ENCODE measurements at places on chromosomes 16 and 17.

- DNase-seq: no peak
Measured at GRCh38 chr17:47636273-47637030, 13.3 kb upstream of the KPNB1 start.

DNA sequence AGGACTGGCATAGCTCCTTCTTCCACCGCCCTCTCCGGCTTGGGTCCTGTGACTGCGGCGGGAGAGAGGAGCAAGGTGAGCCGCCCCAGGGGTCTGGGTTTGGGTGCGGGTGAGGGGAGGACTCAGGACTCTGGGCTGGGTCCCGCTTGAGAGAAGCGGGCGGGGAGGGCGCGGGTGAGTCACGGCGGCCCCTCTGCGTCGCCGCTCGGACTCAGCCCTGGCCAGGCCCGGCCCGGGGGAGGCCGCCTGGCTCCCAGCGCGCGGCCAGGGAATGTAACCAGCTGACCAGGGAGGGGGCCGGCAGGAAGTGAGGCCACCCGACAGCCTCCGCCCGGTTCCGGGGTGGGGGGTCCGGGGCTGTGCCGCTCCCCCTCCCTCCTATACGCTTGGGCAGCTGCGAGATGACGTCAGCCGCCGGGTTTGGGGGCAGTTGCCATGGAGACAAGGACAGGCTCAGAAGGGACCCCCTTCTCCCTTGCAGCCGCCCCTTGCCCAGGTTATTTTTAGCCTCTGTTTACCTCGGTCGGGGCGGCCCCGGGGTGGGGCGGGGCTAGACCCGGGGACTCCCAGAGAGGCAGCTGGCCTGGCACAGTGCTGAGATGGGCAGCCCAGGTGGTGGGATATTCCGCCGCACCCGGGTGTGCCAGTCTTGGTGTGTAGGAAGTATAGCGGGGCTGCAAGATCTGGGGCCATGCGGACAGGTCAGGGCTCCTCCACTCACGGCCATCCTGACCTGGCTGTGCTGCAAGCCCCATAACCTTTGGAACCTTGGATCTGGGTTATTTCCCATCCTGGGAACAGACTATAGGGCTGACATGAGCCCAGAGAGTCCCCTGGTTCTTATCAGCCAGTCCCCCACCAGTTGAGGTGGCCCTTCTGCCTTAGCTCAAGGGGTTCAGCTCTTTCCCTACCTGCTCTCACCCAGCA lies 1.6 kb downstream of the RIPOR1 start:
- DNase-seq: no peak

DNA sequence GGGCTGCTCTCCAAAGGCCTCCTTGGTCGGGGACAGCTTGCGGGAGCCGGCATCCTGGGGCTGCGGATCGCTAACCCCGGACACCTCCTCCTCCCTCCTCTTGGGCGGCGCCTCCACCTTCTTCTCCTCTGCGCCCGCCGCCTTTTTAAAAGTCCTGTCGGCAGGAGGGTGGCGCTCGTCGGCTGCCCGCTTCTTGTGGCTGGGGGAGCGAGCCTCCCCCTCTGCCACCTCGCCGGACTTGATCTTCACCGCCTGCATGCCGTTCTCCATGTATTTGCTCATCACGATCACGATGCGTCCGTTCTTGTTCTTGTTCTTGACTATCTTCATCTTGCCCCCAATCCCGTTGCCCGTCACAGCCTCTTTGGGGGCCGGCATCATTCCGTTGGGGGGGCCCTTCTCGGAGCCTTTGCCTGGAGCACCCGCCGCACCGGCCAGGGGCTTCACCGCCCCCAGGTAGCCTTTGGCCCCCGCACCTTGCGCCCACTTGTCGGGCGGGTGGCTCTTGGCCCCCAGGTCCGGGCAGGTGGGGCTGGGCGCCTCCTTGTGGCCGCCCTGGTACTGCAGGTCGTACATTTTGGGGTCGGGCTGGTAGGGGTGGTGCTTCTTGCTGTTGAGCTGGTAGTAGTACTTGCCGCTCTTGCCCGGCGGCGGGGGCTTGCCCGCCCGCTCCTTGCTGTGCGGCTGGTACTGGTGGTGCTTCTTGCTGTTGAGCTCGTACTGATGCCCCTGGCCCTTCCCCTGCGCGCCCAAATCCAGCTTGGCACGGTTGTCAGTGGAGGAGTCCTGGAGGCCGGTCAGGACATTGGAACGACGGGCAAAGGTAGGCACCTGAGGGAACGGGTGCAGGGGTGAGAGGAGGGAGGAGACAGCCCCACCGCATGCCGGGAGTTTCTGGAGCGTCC lies 4.4 kb downstream of the CBX4 start:
- no peak for DNase-seq

DNA sequence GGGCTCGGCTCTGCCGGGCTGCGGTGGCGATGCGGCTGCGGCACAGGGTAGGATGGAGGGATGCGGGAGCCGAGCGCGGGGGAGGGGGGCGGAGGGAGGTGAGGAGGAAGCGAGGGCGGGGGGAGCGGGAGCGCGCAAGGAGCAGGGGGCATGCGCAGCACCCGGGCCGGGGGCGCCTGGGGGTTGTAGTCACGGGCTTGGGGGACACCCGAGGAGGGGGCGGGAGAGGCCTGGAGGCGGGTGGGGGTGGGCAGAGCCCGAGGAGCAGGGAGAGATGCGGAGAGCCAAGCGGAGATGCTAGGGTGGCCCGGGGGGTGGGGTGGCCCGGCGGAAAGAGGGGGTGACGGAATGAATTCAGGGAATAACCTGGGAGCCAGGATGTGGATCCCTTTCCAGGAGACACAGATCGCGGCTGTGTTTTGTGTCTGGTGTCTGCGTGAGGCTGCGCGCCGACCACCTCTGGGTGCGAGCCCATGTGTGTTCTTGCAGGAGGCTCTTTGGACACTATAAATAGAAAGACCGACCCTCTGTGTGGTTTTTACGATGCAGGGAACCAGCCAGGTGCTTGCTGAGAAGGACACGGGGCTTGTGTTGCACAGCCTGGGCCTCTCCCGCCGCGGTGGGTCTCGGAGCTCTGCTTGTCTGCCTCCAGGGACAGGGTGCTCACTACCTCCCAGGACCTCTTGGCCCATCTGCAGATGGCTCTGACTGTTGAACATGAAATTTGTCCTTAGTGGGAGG lies at the start of gene STX1B:
TSS of gene STX1B (minus strand) at position 54 of the 741 bp plus-strand sequence. CDS start 242 bp downstream, outside the sequence.
- no peak for DNase-seq

DNA sequence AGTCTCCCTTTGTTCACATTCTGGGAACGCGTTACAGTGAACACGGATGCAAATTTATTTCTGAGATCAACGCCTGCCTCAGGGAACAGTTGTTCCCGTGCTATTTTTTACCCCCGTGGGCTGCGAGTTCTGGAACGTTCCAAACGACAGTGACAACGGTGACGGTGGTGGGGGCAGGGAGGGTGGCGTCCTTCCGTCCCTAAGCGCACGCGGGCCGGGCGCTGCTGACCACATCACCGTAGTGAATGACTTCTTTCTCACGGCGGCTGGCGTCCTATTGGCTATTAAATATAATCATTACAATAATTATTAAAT lies 45.1 kb upstream of the SSTR5 start:
- no peak for DNase-seq

GRCh38 chr16:49014277-49015224 lies 267.1 kb downstream of the CBLN1 start:
- DNase-seq: no peak

DNA sequence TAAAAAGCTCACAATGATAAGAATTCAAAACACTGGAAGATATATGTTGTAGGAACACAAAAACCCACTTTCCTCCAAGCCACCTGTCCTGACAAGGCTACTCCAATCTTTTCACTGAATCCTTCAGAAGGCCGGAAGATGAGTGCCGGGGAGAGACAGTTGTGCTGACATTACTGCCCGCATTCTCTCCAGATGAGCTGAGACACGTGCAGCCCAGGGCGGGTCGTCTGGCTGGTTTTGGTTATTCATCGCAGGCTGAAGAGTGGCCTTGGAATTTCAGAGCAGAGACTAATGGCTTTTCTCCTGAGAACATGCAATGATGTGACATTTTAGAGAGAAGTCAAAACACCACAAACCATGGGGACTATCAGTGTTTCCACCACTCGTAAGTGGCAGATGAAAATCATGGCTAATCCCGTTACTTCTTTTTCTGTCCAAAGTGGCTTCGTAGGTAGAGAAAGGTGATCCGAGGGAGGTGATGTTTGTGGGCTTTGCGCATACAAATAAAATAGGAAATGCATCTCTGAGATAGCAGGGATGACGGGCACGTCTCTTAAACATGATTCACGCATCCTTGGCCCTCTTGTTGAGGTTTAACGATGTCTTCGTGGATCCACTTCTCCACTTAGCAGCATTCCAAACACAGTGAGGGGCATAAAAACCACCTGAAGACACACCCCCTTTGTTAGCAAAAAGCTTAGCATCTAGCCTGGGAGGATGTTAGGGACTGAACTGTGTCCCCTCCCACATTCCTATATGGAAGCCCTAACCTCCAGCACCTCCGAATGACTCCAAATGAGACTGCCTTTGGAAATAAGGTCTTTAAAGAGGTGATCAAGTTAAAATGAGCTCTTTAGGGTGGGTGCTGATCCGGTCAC lies 134.0 kb downstream of the IRX3 start:
- DNase-seq: no peak

DNA sequence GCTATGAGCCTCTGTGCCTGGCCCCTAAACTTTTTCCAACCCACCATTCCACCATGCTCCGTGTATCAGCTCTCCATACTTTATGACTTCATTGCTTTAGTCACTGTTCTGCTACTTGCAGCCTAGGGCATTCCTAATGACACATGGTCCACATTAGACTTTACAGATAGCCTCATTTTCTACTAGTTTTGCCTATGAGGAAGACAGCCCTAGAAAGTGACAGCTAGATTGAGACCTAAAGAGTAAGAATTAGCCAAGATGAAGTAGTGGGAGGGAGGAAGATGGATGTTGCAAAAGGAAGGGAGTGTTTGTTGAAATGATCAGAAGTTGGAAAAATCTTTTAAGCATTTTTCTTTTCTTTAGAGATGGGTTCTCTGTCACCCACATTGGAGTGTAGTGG lies 11.0 kb downstream of the C16orf54 start:
- no peak for DNase-seq

DNA sequence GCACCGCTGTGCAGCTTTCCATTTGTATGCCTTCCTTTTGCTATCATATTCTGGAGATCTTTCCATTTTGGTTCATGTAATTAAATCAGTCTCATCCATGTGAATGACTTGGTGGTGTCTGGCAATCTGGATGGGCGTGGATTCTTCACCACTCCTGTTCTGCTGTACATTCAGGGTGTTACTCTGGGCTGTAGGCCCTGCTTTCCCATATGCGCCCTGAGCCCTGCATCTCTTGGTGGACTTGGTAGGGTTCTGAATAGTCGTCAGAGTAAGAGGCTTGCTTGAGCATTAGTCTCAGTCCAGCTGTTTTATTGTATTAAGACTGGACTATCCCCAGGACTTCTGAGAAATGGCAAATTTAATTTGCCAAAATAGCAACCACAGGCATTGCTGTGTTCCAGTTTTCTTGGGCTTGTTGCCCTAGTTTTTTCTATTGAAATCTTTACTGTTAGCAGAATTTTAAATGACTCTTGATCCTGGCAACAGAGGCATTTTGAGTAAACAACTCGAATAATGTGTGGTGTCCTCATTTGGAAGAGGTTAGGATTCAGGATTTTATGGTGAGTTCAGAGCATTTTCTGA lies 14.9 kb downstream of the BANP start:
- DNase-seq: no peak

GRCh38 chr17:14300575-14301278 lies at the start of gene HS3ST3B1:
Gene HS3ST3B1 (plus strand): TSS chr17:14301081. CDS start chr17:14301519, 438 bp downstream.
- peak; percentile 86 for DNase-seq

GRCh38 chr17:16477255-16477654 lies 14.7 kb downstream of the LRRC75A start:
- DNase-seq: no peak

- no peak for DNase-seq
Measured at GRCh38 chr16:719815-720446, 1.0 kb upstream of the ANTKMT start.

GRCh38 chr16:75606507-75606906 lies 16.6 kb downstream of the ADAT1 start:
- DNase-seq: no peak

DNA sequence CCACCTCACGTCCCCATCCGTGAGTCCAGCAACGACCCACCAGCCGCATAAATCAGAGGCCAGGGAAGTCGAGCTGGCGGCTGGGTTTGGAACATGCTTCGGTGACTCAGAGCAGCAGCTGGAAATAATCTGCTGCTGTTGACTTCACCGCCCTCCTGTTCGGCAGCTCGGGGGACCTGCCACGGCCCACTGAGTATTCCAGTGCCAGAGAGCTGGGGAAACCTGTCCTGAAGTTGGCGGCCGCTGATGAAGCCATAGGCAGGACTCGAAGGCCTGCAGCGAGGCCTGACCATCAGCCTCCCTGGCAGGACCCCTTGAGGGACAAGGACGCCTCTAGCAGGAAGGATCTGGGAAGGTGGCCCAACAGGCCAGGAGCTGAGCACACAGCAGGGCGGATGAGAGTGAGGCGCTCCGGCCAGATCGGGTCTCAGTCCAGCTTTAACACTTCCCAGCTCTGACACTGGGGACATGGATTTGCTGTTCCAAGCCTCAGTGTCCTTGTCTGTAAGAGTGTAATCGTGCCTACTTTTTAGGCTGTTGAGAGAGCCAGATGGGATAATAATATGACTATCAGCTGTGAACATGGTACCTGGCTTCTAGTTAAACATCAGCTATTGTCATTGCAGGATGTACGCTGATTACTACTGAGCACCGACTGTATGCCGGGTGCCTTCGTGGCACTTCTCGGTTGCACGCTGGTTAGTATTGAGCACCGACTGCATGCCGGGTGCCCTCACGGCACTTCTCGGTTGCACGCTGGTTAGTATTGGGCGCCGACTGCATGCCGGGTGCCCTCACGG lies 50.4 kb upstream of the CIBAR2 start:
- no peak for DNase-seq

- no peak for DNase-seq
Measured at GRCh38 chr16:67397036-67397801, 3.9 kb upstream of the TPPP3 start.
